Stimulated activated CD4-positive, alpha-beta T cell treated with anti-CD3 and anti-CD28 coated beads, Interleukin-1b, Interleukin-23, amount 100 ng/mL, for 24 hours (primary cell): ENCODE measurements at places on chromosomes 16 and 17.
A peak's percentile ranks its signal among the peaks of the same experiment; 100 is the strongest.

- DNase-seq: no peak
Observed at GRCh38 chr16:28259091-28259780, 33.1 kb upstream of the SBK1 start.

DNA sequence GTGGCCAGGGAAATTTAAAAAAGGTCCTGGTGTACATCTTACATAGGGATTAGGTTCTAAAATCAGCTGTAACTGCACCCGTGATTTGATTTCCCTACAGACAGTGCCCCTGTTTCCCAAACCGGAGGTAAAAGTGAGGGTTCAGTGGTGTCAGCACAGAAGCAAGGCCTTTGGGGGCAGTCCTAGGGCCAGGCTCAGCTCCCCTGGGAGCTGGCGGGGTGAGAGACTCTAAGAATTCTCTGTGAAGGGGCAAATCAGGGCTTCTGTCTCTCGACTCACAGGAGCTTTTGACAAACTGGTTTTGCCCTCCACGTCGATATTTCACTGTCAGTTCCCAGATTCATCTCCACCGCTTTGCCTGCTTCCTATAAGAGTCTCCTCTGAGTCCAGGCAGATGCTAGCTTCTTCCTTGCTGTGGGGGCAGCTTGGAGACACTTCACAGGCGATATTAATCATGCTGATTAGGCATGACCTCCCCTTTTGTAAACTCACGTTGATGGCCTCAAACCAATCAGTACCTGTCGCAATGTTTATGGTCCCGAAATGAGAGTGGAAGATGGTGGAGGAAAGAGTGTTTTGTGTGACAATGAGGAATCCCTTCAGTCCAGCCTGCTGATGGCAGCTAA is 234.2 kb upstream of the TOX3 start:
- no peak for DNase-seq

DNA sequence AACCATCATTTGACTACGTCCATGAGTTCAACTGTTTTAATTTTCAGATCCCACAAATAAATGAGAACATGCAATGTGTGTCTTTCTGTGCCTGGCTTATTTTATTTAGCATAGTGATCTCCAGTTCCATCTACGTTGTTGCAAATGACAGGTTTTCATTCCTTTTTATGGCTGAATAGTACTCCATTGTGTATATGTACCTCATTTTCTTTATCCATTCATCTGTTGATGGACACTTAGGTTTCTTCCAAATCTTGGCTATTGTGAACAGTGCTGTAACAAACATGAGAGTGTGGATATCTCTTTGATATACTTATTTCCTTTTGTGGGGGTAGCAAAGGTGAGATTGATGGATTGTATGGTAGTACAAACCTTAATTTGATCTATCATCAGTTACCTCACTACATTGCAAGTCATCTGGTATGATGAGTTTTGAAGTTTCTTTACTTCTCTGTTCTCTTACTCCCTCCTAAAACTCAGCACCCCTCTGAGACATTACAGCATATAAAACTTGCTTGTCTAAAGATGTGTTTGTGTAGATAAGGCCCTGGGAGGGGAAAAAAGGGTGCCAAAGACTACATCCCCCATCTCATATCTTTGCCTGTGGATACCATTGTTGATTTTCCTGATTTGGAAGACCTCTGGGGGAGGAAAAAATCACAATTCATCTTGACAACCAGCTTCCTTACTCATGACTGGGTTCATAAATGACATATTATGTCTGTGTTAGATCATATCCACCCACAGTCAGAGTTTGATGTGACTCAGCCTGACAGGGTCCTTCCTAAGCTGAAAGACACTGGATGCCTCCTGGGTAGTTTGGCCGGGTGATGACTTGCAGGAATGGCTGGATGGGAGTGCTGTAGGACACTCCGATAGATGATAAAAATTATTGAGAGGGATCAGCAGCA is 47.6 kb downstream of the ABCA9 start:
- DNase-seq: no peak

DNA sequence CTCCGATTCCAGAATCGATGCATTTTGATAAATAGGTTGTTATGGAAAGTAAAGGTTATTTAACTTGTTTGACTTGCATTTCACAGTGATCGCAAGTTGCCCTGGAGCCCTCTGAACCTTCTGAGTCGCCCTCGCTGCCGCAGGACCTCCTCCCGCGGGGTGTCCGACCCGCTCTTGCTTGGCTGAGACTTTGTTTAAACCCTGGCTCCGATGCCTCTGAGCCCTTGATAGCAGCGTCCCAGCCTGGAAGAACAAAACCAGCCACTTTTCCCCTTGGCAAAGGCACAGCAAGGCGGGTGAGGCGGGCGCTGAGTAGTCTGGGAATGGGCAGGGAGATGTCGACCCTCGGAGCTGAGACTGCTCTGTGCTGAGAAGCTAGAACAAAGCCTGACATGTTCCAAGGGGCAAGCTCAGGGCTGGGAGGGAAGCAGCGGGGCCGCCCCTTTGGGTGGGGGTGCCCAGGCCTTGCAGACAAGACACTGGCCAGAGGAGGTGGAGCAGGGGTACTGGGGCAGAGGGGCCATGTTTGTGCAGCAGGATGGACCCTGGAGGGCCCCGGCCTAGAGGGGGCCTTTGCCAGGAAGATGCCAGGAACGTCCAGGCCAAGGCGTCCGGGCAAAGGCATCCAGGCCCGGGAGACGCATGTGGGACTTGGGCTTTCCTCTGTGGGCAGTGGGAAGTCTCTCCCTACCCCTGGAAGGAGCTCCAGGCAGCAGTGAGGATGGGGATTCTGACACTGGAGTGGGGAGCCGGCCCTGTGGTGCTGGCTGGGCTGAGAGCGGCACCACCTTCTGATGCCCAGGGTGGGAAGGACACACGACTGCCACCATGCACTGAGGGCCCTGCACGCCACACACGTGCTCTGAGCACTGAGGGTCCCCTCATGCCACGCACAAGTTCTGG is 30.3 kb upstream of the CDH15 start:
- no peak for DNase-seq

- DNase-seq: no peak
Observed at GRCh38 chr16:89097392-89097772, 3.7 kb downstream of the ACSF3 start.

- DNase-seq: no peak
Observed at GRCh38 chr16:25092441-25092840, 19.1 kb upstream of the LCMT1 start.

DNA sequence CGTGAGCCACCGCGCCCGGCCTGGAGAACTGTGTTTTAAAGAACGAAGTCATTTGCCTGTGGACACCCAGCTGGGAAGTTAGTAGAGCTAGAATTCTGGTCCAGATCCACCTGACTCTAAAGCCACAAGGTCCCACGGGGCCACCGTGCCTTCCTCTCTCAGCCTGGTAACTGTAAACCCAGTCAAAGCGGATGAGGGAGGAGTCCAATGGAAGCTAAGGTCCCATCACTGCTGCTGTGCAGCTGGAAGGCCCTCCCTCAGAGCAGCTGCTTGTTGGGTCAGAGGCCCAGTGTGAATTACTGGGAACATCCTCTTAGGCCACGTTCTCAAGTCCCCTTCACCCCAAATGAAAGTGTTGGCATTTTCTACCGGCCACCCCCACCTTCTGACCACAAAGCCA is 48.8 kb upstream of the CACNG5 start:
- DNase-seq: no peak

DNA sequence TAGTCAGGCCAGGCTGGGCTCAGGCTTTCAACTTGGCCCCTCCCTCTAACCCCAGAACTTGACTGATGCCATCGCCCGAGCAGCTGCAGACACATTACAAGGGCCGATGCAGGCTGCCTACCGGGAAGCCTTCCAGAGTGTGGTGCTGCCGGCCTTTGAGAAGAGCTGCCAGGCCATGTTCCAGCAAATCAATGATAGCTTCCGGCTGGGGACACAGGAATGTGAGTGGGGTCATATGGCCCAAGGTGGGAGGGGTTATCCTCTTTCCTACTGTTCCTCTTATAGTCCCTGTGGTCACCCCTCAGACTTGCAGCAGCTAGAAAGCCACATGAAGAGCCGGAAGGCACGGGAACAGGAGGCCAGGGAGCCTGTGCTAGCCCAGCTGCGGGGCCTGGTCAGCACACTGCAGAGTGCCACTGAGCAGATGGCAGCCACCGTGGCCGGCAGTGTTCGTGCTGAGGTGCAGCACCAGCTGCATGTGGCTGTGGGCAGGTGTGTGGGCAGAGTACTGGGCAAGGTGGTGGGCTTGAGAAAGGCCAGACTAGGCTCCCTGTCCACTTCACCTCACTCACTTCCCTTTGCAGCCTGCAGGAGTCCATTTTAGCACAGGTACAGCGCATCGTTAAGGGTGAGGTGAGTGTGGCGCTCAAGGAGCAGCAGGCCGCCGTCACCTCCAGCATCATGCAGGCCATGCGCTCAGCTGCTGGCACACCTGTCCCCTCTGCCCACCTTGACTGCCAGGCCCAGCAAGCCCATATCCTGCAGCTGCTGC is 2.1 kb upstream of the NRN1L start:
- DNase-seq: no peak

- no peak for DNase-seq
Observed at GRCh38 chr16:48334325-48334724, 50.9 kb downstream of the SIAH1 start.

DNA sequence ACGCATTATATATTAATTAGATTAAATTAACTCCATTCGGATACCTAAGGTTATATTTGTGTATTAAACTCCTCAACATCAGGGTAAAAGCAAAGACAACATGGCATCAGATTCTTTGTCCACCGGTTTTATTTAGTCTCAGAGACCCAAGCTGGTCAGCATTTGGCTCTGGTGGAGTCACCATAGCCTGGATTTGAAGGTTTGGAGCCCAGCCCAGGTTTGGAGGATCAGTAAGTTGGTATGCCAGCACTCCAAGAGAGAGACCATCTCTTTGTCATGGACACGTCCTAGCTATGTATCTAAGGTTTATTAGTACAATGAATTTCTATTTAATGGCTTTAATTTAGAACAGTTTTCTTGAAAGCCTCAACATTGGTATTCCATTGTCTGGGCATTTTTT is 328.4 kb upstream of the RBFOX1 start:
- no peak for DNase-seq

DNA sequence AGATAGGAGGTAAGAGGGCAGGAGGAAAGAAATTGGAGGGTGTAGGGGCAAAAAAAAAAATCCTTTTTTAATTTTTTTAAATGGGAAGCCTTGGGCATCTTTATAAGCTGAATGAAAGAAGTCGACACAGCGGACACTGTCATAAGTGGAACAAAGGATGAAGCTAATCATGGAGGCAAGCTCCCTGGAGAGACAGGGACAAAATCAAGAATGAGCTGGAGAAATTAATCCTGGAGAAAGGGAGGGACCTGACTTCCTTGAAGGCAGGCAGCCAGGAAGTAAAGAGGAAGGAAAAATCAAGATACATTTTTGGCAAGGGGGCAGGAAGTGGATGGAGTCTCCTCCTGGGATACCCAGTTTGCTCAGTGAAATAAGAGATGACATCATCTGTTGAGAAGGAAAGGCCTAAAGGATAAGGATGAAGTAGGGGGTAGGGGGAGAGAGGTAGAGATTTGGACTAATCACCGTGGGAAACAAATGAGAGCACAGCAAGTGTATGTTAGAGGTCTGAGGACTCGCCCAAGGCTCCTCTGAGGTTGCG is 179.3 kb downstream of the SLC39A11 start:
- DNase-seq: no peak

- DNase-seq: no peak
Observed at GRCh38 chr16:58301052-58301451, 6.2 kb upstream of the PRSS54 start.

- peak; percentile 66 for DNase-seq
Observed at GRCh38 chr17:2336215-2336851, at the start of gene TSR1. Gene TSR1, minus strand, starts transcription at chr17:2336457. Its CDS starts 30 bp downstream, at chr17:2336427.

DNA sequence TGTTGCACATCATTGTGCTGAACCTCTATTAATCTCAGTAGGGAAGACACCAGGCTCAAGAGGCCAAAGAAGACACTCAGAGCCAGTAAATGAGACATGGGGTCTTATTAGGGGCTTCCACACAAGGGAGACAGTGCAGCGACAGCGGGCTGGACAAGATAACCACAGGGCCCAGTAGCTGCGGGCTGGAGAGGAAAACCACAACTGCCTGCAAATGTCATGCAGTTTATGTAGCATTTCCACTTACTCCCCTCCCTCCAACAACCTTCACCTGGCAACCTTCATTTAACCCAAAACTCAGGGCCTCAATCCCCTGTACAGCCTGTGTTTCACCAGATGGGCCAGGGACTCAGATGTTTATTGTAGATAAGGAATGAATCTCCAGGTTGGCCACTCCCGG is 185.6 kb downstream of the UTP18 start:
- no peak for DNase-seq

- DNase-seq: no peak
Observed at GRCh38 chr16:56684256-56684925, 2.1 kb downstream of the MT1X start.

- DNase-seq: no peak
Observed at GRCh38 chr17:72555052-72555451, 434.2 kb downstream of the SOX9 start.

DNA sequence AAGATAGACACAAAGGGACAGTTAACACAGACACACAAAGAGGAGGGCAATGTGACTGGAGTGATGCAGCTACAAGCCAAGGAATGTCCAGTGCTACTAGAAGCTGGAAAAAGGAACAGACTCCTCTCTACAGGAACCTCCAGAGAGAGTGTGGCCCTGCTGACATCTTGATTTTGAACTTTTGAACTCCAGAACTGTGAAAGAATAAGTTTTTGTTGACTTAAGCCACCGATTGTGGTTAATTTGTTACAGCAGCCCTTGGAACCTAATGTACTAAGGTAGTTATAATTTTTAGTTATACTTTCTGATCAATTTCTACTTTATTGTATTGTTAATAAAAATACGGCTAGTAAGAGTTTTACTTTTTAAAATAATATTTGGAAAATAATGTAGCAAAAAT is 129.1 kb downstream of the MYO1D start:
- DNase-seq: no peak

DNA sequence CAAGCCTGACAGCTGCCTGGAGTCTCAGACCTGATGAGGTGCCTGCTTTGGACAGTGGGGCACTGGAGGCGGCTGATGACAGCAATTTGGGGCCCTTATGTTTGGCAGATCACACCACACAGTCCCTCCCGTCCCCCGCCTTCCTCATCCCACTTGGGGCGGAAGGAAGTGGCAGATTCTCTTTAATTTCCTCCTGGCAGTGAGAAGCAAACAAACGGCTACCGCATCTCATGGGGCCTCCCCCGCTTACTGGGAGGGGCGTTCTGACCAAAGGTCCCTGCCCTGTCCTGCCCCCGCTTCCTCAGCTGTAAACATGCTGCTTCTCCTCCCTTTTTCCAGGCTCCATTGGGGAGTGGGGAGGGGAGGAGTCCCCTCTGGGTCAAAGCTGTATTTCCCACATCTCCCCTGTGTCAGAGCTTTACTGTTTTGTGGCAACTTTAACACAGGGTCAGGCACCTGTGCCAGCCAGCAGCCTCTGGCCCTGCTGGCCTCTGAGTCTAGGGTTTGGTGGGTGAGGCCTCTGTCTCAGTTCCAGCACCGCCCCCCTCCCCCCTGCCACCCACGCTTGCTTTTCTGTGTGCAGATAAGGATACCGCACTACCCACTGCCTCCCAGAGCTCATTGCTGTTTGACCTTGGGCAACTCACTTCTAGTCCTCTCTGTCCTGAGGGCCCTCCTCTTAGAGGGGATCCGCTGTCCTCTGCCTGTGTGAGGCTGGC is 5.4 kb upstream of the NFATC3 start:
- peak; percentile 34 for DNase-seq

- no peak for DNase-seq
Observed at GRCh38 chr17:30341703-30342249, 7.9 kb upstream of the TMIGD1 start.

GRCh38 chr17:51475730-51476129 is 215.4 kb downstream of the UTP18 start:
- DNase-seq: no peak

- no peak for DNase-seq
Observed at GRCh38 chr17:82486231-82487094, 27.9 kb downstream of the NARF start.

GRCh38 chr17:64920419-64921172 is 1.3 kb upstream of the LRRC37A3 start:
- DNase-seq: no peak
